ENCODE measurements at places on chromosomes 16 and 17.
A peak's percentile ranks its signal among the peaks of the same experiment; 100 is the strongest.

DNA sequence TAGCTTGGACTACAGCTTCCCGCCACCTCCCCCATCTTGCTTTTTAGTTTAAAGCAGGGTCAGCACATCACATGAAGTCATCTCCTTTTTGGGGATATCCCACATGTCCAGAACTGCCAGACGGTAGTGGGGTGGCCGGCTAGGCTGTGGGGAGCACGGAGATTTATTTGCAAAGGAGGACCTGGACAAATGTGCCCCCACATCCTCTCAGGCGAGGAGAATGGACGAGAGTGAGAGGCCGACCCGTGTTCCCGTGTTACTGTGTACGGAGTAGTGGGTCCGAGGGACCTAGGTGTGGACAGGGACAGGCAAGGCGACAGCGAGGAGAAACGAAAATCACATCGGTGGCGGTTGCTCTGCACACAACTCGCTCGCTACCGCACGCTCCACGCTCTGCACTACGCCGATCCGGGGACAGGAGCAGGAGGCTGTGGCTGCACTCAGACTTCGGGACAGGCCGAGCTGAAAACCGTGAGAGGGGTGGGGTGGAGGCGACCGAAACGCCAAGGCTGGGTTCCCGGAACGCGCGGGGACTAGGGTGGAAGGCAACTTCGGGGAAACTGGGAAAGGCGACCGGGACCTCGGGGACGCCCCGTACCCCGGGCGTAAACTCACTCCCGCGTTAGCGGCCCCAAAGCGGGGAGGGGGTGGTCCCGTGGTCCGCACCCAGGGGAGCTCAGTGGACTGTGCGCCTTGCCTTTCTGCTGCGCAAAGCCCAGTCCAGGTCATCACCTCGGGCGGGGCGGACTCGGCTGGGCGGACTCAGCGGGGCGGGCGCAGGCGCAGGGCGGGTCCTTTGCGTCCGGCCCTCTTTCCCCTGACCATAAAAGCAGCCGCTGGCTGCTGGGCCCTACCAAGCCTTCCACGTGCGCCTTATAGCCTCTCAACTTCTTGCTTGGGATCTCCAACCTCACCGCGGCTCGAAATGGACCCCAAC, at the start of gene MT1A:
Gene MT1A (plus strand): TSS at position 853 of the 937 bp plus-strand sequence. CDS start 73 bp downstream, at position 926.
- no peak for DNase-seq

- no peak for DNase-seq
Observed at GRCh38 chr16:74732707-74733350, 32.2 kb upstream of the MLKL start.

GRCh38 chr17:50850640-50851039, 15.3 kb downstream of the WFIKKN2 start:
- DNase-seq = no peak

DNA sequence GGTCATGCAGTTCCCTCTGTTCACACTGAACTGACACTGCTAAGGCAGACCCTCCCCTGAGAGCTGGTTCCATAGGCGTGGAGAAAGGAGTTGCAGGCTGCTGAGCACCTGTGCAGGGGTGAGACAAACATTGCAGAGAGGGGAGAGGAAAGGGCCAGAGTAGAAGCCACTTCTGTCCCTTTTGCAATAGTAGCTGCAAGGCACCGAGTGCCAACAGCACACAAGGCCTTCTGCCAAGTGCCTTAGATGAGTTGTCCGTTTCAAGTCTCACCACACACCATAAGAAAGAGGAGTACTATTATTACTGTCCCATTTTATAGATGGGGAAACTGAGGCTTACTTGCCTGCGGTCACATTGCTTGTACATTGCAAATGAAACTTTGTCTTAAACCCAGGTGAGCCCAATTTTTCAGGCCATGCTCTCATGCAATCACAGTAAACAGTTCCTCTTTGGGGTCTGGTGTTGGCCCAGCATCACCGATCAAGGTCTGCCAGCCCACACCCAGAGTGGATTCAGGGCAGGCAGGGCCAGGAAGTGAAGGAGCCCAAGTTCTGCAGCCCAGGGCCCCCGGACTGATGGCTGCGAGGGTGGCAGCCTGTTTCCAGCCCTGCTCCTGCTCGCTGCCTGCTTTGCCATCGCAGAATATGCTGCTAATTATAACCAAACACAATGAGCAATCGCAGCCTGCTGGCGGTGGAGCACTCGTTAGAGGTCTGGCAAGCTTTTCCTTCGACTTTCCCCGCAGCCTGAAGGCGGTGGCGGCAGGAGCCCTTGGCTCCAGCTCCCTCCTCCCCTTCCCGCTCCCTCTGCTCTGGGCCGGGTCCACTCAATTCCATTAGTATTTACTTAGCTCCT, 36.8 kb upstream of the DYNLL2 start:
- no peak for DNase-seq

GRCh38 chr17:60403962-60404361, 12.0 kb upstream of the USP32 start:
- no peak for DNase-seq

DNA sequence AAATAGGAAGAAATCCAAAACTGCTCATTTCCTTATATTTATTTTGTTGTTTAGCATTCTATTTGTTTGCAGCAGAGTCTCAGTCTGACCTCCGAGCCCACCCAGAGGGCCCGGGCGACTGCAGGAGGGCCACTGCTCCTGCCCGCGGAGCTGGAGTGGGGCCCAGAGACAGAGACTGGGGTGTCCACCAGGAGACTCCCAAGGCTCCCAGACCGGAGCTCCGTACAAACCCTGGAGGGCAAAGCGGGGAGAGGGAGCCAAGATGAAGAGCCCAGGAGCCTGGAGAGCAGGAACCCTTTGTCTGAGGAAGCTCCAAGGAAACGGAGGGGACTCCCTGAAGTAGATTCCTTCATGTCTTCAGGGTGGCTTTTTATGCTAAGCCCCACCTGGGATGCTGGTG, 57.9 kb downstream of the AXIN2 start:
- no peak for DNase-seq

GRCh38 chr17:74471341-74471740, 4.9 kb downstream of the CD300A start:
- no peak for DNase-seq

DNA sequence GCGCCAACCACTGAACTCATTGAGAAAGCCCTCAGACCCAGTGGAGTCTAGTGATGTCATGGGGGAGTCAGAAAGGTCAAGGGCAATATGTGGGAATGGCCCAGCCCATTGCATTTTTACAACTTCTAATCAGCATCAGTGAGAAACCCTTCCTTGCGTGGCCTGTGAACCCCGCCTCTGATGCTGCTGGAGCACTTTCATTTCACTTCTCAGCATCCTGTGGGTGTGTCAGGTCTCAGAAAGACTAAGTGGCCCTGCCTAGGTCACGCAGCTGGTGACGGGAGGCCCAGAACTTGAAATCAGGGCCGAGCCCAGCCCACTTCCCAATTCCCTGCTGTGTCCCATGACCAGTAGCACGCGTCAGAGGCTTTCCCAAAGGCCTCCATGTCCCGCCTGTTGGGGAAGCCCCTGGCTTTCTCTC, 6.1 kb downstream of the DNAI2 start:
- no peak for DNase-seq

DNA sequence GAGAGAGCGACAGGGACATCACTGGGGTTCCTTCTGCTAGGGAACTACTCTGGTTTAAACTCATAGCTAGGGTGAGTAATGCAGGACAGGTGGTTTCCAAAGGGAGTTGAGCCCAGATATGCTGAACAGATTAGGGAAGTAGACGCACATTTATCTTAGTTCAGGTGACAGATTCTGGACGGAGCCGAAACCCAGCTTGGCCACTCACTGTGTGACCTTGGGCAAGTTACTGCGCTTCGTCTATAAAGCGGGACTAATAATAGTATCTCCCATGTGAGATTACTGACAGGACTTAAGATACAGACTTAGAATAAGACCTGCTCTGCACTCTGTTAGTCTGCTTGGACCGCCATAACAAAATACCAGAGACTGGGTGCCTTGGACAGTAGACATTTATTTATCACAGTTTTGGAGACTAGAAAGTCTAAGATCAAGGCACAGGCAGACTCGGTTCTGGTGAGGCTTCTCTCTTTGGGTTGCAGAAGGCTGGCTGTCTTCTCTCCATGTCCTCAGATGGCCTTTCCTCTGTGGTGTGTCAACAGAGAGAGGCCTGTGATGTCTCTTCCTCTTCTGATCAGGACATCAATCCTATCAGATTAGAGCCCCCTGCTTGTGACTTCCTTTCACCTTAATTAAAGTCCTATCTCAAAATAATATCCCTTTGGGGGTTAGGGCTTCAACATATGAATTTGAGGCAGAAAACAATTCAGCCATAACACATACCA, 12.1 kb downstream of the SCNN1G start:
- DNase-seq = no peak

- peak; percentile 78 for DNase-seq
Observed at GRCh38 chr16:66335704-66336329, 30.7 kb upstream of the CDH5 start.

DNA sequence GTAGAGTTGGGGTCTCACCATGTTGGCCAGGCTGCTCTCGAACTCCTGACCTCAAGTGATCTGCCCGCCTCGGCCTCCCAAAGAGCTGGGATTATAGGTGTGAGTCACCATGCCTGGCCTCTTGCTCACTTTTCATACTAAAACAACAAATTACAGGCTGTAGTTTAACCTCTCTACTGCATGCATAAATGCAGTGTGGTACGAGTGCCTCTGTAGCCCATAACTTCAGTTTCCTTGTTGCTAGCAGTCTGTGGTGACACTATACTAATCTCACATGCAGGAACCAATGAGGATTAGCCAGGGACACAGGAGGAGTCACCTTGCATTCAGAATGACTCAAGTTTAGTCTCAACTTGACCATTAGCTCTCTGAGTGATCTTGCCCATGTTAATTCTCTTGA, 20.1 kb downstream of the HMOX2 start:
- DNase-seq = no peak

- DNase-seq = no peak
Observed at GRCh38 chr17:63686138-63686685, 13.7 kb downstream of the LIMD2 start.

- no peak for DNase-seq
Observed at GRCh38 chr16:49834531-49835151, 21.3 kb downstream of the ZNF423 start.

All from NCI-H2029 treated with DMSO at 0.1 percent for 48 hours (cell line).